ENCODE measurements at places on chromosomes 12 and 14.

- no peak for DNase-seq
Measured at GRCh38 chr12:130456375-130457199, 118.9 kb downstream of the PIWIL1 start.

- no peak for DNase-seq
Measured at GRCh38 chr12:112980491-112981158, 2.3 kb downstream of the OAS2 start.

DNA sequence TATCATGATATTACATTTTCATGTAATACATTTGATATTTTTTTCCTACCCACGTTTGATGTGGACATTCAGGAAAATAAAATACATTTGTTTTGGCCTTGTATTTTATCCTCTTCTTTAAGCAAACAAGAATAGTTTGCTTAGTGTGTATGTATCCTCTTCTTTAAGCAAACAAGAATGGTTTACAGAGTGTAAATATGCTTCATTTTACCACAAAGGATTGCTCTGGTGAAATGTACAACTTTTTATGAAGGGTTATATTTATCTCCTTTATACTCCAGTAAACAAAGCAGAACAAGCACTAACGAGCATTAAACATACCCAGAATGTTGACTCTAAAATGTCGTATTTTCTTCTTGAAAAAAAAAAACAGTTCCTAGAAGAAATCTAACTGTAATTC lies 244.7 kb downstream of the KCNH5 start:
- DNase-seq, result no peak

- no peak for DNase-seq
Measured at GRCh38 chr12:33054371-33054770, 157.8 kb upstream of the PKP2 start.

DNA sequence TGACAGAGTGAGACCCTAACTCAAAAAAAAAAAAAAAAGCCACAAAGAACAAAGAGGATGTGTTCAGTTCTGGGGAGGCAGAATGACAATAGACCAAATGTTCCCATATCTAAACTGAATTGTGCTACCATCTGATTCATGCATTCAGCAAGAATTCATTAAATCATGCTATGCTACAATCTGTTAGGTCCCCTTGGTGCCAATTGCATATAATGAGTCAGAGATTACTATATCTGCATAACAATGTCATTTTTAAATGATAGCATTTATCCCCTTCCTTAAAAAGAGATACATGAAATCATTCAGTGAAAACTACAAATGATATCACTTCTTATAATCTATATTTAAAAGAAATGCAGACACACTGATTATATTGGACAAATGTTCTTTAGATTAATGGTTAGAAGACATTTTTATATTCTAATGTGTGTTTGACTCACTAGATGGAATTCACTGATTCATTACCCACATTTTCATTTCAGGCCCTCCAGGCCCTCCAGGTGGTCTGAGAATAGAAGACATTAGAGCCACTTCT lies 207.6 kb upstream of the PDZRN4 start:
- no peak for DNase-seq

DNA sequence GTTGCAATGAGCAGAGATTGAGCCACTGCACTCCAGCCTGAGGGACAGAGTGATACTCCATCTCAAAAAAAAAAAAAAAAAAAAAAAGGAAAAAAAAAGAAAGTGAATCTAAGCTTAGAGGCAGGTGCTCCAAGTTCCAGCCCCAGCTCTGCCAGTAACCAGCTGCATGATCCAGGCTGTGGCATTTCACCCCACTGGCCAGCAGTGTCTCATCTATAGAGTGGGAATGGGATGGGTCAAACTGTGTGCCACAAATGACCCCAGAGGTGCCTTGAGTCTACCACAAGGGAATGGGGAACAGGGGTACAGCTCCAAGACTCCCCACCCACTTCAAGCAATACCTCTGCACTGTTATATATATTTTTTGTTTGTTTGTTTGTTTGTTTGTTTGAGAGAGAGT lies 5.0 kb downstream of the PLEKHD1 start:
- DNase-seq, result no peak

- DNase-seq, result no peak
Measured at GRCh38 chr12:7884689-7885088, 12.0 kb upstream of the SLC2A14 start.
